ENCODE measurements at places on chromosomes 6 and 20.

GRCh38 chr20:37396416-37397075 lies 50.6 kb downstream of the SRC start:
- no peak for DNase-seq

- DNase-seq, result no peak
These were observed 336.8 kb upstream of the MANEA start for GRCh38 chr6:95240514-95240913.

DNA sequence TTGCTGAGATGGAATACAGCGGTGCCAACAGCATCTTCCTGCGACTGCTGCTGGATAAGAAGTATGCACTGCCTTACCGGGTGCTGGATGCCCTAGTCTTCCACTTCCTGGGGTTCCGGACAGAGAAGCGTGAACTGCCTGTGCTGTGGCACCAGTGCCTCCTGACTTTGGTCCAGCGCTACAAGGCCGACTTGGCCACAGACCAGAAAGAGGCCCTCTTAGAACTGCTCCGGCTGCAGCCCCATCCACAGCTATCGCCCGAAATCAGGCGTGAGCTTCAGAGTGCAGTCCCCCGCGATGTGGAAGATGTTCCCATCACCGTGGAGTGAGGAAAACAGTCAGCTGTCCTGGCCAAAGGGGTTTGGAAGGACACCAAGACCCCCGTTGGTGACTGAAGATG lies 9.2 kb downstream of the CCND3 start:
- no peak for DNase-seq

GRCh38 chr20:64078934-64079272 lies 415 bp downstream of the RGS19 start:
- no peak for DNase-seq

DNA sequence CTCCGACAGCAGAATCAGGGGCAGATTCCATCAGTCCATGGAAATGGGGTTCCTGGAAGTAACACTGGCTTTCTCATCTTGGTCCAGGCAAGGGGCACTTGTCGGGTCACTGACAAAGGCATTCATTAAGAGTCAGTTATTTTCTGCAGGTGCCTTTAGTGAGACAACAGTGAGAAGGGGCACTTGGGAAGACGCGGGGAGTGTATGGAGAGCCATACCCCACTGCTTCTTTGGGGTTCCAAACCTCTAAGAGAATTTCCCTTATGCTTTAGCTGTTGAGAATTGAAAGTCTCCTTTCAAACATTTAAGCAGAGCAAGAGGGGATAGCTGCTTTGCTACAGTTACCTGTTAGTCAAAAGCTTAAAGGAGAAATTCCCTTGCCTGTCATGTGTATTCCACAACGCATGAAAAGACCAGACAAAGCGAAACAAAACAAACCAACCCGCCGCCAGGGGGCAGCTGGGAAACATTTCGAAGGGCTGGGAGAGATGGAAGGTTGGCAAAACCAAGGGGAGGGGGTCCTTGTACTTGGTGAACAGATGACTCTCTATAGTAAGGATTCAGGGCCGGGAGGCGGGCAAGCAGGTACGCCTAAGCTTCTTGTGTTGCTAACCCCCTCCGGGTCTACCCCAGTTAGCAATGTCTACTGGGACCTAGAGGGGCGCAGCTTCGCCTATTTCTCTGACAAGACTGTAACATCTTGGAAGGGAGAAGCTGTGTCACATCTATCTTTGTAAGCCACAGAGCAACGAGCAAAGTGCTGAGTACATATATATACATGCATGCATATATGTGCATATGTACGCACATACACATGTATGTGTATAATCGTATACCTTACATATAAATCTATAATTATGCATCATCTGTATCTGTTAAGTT lies 474.9 kb upstream of the AGPAT4 start:
- DNase-seq, result peak; percentile 30

DNA sequence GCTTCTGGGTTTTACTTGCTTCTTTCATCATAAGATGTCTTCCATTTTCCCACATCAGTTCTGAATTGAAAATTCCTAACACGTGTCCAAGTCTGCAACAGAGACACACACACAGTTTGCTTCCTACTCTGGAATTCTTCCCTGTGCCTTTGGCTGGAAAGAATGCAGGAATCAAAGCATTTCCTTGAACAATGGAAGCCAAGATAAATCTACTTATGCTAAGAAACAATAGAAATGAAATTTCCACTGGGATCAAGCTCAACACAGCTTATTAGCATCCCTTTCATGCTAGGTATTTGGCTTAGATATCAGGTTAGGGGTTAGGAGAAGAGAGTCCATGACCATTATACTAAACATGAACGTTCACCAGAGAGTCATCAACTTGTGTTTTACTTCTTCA lies 101.1 kb upstream of the SCAF8 start:
- no peak for DNase-seq

DNA sequence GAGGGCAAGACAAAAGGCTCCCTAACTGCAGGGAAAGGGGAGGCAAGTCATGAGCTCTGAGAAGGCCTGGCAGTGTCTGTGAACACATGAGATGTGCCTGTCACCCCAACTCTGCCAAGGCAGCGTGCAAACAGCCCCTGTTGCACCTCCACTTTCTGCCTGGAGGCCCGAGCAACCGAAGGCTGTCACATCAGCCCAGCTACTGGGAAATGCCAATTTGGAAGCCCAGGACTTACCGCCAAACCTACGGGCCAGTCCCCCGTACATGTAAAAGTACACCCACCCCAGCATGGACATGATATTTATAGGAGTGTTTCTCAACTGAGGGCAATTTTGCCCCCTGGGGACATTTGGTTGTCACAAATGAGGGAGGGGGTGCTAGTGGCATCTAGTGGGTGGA lies 27.3 kb upstream of the RPP40 start:
- no peak for DNase-seq

- DNase-seq, result peak; percentile 38
These were observed at the start of gene DLK2 for GRCh38 chr6:43455531-43456428. DLK2 (minus strand) TSS chr6:43455548; CDS start chr6:43454825, 723 bp downstream.
